ENCODE measurements at places on chromosomes 3 and 15.
A peak's percentile ranks its signal among the peaks of the same experiment; 100 is the strongest.

DNA sequence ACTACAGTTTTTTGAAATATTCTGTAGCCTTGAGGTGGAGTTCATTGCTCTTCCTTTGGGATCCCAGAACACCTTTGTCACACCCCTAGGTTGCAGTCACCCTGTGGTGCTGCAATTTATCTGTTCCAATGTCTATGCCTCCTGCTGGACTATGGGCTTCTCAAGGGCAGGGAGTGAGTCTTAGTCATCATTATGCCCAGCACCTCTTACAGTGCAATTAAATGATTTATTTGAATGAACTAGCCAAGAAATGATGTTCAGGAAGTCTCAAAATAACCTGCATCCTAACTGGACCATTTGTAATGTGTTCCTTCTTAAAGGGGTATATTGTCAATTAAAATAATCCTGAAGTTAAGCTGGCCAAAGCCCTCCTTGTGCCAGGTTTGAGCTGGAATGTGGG, 28.5 kb downstream of the SHC4 start:
- no peak for DNase-seq

DNA sequence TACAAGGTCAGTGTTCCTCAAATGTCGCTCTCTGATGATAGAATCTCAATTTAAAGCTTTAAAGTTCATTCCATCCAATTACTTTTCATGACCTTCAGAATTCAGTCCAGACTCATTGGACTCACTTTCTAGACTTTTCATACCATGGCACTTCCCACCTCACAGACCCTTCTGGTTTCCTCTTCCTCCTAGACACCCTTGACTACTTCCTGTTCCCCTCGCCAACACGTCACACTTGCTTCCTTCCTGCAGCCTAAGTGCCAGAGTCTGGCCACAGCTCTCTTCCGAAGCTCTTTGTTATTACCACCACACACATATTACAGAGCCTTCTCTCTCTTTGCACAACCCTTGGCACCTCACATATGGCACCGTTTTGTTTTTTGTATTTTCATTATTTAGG, 59.1 kb upstream of the UMPS start:
- peak; percentile 25 for DNase-seq

- DNase-seq, result no peak
These were observed 252.8 kb downstream of the VPS13C start for GRCh38 chr15:61807281-61807929.

- peak; percentile 74 for DNase-seq
These were observed 11.1 kb downstream of the LRCH3 start for GRCh38 chr3:197801891-197802778.

GRCh38 chr3:117633207-117633606, 923.6 kb downstream of the TUSC7 start:
- no peak for DNase-seq

- DNase-seq, result no peak
These were observed 41.9 kb upstream of the UBP1 start for GRCh38 chr3:33482111-33482521.

DNA sequence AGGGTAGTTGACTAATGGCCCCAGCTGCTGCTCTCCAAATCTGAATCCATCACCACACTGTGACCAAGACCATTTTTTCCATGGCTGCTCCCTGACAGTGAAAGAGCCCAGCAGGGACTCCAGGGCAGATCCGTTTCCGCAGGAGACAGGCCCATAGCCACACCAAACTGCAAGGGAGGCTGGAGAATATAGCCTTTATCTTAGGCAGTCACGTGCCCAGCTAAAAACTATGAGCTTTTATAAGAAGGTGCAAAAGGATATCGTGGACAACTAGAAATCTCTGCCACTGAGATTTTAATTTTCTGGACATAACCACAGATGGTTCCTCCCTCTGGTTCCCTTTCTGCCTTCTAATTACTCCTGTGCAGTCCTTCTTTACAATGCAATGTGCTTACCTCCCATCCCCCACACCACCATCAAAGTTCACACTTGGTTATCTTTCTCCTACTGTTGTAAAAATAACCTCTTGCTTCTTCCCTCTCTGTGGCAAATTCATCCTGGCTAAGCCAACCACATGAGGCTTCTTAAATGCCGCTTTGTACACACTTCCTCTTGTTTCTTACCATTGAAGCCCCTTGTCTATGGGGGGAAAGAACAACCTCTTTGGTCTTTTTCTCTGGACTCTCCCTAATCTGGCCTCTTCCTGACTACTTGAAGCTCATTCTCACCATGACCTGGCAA, 233.7 kb downstream of the SHQ1 start:
- DNase-seq, result peak; percentile 77

- no peak for DNase-seq
These were observed 664.0 kb upstream of the ADAMTS9 start for GRCh38 chr3:65351753-65352152.

GRCh38 chr3:158210067-158210466, 100.2 kb downstream of the RSRC1 start:
- DNase-seq, result no peak

DNA sequence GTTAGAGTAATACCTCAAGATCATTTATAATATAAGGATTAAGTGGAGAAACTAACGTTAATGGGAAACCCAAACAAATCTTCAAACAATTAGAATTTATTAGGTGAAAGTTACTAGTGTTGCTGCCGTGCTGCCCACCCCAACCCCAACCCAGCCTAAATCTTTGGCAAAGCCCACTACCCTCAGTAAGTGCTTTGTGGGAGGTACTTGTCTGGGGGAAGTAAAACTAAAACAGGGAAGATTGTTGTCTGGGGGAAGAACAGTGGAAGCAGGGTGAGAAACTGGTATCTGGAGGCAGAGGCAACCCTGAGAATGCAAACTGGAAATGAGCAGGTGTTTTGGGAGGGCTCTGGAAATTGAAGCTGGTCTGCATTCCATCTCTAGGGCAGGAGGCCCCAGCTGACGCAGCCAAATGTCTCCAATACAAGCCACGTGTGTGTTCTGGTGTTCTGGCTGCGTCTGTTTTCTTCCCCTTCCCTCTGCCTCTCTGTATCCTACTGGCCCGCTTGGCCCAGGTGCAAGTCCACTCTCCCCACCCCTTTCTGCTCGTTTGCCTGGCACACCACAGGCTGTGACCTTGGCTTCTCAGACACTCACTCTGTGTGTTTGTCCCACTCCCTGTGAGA, 32.7 kb downstream of the FEM1B start:
- no peak for DNase-seq

GRCh38 chr3:169964176-169964575, 2.4 kb upstream of the SEC62 start:
- DNase-seq, result no peak

DNA sequence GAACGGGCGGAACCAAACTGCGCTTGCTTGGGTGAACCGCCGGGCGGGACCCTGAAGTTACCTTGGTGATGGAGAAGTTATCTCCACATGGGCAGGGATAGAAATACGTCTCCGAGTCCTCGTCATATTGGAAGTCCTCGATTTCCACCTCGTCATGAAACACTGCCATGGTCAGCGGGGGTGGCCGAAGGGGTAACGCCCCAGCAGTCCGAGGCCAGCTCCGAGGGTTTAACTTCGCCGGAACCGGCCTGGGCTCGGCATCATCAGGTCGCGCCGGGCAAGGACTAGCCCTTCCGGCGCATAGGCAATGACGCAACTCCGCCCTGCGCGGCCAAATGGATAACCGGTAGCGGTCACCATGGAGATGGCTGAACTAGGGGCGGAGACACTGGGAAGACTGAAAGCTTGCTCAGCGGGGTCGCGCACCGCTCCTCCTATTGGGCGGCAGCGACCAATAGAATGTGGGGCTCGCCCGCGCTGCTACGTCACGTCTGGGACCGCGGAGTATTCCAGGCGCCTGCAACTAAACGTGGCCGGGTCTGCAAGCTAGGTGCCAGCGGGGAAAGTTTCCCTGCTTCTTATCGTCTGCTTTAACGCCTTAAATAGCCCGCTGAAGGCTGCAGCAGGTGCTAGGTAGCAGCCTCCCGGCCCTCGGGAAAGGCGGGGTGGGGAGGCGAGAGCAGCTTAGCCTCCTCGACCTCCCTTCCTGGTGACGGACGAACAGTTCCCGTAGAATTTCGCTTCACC, at the start of the genes DPH3 and OXNAD1:
Gene DPH3 (minus strand): TSS at position 236 of the 747 bp plus-strand sequence. CDS start 67 bp downstream, at position 169.
Gene OXNAD1 (plus strand): TSS at position 505 of the 747 bp plus-strand sequence. CDS start 5,741 bp downstream, outside the sequence.
- peak; percentile 100 for DNase-seq

DNA sequence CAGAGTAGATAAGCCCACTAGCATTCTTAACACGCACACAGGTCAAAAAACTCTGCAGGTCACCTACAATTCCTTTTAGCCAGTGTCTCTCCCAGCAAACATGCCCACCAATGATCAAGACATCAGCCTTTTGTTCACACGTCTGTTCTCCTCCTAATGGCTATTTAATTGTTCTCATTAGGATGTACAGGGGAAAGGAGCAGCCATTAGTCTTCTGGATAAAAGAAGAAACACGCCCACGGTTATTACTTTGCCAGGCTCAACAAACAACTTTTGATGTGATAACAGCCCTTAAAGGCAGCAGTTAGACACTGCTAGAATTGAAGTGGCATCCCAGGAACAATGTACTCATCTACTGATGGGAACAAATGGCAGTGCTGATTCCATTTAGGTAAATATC, 108.8 kb downstream of the NTRK3 start:
- no peak for DNase-seq

- peak; percentile 72 for DNase-seq
These were observed 6.7 kb downstream of the CISH start for GRCh38 chr3:50604628-50605588.
